ENCODE measurements at places on chromosomes 16 and 17.

GRCh38 chr17:79960788-79961522, 74.7 kb downstream of the TBC1D16 start:
- DNase-seq = no peak

DNA sequence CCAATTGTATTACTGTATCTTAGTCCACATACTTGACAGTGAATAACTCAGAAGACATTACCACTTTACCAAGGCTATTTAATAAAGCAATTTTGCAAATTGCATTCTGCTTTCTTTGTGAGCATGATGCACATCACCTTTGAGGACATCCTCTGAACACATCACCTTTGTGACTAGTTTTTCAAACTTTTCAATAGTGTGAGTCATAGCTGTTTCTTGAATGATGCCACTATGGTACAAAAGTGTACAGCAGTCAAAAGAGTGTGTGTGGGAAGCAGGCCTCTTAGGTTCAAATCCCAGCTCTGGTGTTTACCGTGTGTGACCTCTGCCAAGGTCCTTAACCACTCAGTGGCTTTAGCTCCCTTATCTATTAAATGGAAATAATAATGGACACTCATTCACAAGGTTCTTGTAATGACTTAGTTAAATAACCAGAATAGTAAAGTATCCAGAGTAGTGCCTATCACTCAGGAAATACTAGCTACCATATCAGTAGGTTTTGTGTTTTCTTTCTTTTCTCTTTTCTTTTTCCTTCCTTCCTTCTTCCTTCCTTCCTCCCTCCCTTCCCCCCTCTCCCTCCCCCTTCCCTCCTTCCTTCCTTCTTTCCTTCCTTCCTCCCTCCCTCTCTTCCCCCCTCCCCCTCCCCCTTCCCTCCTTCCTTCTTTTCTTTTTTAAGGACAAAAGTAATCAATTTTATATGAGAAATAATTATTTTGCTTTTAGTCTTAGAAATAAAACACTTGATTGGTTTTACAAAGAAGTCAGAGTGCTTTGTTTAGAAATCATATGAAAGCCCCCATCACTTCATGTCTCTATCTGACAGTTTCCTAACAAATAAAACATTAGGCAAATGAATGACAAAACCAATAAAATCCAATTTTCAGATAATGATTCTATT, 178.9 kb downstream of the MYO1D start:
- DNase-seq = no peak

DNA sequence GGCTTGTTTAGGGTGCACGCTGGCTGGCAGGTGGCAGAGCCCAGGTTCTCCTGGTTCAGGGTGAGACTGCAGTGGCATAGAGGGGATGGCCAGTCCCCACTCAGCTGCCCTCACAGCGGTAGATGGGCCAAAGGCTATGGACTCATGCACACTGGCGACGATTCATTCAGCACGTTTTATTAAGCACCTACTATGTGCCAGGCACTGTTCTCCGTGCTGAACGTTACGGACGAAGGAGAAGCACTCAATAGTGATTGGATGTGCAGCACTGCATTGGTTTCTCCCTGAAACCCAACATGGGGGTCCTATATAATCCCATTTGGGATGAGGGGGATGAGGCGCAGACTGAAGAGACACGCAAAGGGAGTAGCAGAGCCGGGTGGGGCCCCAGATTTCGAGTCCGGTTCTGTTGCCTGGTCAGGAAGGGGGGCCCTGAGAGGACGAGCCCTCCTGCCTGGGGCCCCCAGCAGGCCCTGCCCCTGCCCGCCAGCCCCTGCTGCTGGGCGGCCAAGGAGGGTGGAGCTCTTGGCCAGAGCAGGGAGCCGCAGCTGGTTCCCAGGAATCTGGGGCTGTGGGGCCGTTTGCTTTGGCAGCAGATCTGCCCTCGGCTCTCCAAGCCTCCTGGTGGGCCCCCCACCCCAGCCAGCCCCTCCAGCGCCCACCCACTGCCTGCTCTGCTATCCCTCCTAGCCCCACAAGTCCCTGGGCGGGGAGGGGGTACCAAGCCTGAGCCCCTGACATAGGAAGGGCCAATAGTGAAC, 8.8 kb downstream of the GLIS2 start:
- no peak for DNase-seq

GRCh38 chr16:75461575-75461974, 2.9 kb downstream of the TMEM170A start:
- no peak for DNase-seq

DNA sequence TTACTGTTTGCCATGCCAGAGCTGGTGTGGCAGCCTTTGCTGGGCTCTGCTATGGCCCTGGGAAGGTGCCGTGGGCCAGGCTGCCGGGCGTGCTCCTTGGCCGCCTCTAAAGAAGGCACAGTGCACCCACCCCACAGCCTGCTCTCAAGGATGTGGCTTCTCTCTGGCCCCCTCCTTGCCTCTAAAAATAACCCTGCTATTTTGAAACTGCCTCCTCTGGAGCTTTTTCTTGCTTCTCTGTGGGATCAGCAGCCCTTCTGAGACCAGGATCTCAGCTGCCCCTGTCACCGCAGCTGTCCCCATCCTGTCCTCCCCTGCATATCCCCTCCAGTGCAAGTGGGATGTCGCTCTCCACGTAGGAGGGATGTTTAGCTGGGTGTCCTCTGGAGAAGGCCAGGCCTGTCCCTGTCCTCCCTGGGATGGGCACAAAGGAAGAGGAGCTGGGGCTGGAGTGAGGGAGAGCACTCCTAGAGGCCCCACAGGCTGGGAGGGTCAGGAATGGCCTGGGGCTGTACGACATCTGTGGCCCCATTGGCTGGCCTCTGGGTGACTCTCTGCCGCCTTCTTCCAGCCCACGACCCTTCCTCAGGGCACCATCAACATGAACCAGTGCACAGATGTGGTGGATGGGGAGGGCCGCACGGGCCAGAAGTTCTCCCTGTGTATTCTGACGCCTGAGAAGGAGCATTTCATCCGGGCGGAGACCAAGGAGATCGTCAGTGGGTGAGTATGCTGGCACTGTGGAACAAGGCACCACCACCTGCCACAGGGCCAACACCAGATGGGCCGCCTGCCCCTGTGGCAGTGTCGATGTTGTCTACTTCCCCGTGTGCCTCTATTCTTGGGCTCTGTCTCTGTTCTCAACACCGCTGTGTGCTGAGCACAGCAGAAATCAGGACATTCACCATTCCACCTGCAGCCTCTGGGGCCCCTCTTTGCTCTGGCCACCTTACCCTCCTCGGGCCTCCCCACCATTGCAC, 79.7 kb downstream of the PLD6 start:
- no peak for DNase-seq

DNA sequence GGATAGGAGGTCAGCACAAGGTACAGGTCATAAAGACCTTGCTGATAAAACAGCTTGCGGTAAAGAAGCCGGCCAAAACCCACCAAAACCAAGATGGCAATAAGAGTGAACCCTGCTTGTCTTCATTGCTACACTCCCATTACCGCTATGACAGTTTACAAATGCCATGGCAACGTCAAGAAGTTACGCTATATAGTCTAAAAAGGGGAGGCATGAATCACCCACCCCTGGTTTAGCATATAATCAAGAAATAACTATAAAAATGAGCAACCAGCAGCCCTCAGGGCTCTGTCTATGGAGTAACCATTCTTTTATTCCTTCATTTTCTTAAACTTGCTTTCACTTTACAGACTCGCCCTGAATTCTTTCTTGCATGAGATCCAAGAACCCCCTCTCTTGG, 1.0 kb upstream of the HSBP1 start:
- DNase-seq = no peak

- no peak for DNase-seq
These were observed at the start of gene TOX3 for GRCh38 chr16:52547004-52547833. Gene TOX3, minus strand, starts transcription at chr16:52547143. Its CDS starts 420 bp downstream, at chr16:52546723.

DNA sequence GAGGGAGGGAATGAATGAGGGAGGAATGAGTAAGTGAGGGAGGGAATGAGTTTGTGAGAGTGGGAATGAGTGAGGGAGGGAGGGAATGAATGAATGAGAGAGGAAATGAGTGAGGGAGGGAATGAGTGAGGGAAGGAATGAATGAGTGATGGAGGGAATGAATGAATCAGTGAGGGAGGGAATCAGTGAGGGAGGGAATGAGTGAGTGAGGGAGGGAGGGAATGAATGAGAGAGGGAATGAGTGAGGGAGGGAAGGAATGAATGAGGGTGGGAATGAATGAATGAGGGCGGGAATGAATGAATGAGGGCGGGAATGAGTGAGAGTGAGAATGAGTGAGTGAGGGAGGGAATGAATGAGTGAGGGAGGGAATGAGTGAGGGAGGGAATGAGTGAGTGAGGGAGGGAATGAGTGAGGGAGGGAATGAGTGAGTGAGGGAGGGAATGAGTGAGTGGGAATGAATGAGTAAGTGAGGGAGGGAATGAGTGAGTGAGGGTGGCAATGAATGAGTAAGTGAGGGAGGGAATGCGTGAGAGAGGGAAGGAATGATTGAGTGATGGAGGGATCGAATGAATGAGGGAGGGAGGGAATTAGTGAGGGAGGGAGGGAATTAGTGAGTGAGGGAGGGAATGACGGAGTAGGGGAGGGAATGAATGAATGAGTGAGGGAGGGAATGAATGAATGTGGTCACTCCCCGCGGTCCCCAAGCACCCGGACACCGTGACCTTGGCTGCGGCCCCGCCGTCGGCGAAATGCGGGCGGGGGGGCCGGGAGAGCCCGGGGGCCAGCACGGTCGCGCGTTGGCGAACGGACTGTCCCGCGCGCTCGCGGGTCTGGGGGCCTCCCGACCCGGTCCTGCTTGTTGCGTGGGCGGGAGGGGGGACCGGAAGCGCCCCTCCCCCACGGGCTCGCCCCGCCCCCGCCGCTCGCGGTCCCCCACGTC, 1.1 kb upstream of the UBE2I start:
- DNase-seq = no peak

- no peak for DNase-seq
These were observed at the start of gene CHST6 for GRCh38 chr16:75495076-75495674. Gene CHST6, minus strand, starts transcription at chr16:75495441. Its CDS starts 15,613 bp downstream, at chr16:75479828.

DNA sequence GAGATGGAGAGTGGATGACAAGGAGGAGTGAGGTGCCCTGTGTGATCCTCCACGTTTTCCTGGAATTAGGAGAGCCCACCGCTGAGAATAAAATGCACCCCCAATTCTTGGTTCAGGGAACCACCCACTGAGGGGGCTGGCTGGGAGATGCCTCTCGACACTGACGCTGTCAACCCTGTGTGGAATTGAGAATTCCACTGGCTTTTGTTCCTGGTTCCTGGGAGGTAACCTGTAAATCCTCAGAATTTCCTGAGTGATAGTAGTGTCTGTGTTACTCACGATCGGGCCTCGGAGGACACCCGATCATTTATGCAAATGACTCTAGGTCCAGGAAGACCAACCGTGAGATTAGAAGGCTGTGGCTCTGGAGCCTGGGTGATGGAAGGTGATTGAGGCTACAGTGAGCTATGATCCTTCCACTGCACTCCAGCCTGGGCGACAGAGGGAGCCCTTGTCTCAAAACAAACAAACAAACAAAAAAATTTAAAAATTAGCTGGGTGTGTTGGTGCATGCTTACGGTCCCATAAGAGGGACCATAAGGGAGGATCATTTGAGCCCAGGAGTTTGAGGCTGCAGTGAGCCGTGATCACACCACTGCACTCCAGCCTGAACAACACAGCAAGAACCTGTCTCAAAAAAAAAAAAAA, 11.7 kb upstream of the PRPSAP1 start:
- no peak for DNase-seq

DNA sequence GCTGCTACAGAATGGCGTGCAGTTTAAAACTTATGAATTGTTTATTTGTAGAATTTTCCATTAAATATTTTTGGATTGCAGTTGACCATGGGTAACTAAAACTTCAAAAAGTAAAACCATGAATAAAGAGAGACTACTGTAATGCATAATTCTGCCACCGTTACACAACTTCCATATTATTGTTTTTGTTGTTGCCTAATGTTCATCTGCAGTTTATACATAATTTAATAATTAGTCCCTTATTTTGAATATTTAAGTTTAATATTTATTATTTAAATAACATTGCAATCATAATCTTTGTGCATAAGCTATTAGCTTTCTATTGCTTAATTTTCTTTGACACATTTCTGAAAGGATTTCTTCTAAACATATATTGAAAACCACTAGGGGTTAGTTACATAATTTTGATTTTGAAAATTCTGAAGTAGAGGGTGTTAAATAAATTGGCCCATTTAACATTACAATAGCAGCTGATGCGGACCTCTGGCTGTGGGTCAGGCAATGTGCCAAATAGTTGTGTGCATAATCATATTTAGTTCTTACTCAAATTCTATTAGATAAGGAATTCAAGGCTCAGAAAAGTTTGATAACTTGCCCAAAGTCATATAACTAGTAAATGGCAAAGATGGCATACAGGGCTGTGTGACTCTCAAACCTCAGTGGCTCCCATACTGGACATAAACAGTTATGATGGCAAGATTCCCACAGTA, 31.1 kb downstream of the PPM1E start:
- DNase-seq = no peak
